ENCODE measurements at places on chromosomes 1 and 21.

DNA sequence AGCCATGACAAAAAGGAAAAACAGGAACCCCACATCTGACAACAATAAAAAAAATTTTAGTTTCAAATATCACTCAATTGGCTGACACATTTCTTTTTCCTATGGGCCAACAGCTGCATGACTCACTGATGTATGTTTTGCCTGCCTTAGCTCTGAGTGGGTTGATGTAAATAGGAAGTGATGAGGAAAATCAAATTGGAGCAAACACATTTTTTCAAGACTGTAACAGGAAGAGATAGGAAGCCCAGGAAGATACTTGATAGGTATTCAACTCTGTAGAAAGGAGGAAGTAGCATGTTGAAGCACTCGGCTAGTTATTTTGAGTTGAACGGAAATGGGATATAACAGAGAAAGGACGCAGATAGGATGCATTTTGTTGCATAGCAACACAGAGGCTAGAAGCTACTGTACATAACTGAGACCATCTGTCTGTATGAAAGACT, 168.0 kb upstream of the NR5A2 start:
- no peak for DNase-seq

- no peak for DNase-seq
Observed at GRCh38 chr1:24483441-24483840, 19.2 kb upstream of the RCAN3 start.

DNA sequence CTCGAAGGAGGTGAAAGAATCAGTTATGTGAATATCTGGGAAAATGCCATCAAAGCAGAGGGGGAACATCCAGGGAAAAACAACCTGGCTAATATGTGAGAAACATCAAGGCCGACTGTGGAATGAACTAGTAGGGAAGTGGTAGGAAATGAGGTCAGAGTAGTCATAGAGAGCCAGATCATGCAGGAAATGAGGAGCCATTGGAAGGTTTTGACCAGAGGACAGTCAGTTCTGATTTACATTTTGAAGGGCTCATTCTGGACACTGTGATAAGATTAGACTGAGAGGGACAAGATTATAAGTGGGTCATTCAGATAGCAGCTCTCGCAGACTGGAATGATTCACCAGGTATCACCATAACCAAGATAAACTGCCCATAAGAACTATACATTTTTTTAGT, 63.7 kb downstream of the SYT14 start:
- DNase-seq: no peak

- DNase-seq: peak; percentile 40
Observed at GRCh38 chr1:107474877-107475612, 334.2 kb downstream of the NTNG1 start.

DNA sequence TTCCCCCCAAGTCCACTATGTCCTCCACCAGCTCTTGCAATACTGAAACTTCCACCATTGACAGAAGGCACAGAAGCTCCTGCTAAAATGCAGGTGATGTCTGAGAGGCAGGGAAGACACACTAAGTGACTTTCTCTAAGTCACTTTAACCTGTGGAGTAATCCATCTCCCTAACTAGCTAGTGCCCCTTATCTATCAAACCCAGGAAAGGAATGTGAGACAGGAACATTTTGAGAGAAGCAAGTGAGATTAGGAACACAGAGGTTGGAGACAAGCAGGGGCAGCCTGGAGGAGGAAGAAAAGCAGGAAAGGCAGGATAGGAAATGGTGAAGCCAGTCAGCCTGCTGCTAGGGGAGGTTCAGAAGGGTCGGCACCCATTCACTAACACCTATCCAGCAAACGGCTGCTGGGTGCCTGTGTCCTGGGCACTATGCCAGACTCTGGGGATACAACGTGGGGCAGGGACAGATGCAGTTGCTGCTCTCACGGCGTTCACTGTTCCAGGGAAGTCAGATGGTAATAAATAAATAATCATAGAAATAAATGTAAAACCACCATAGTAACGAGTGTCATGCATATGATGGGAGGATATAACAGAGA, 7.0 kb downstream of the GPA33 start:
- DNase-seq: no peak

GRCh38 chr1:201400852-201401230, 1.7 kb upstream of the LAD1 start:
- no peak for DNase-seq

DNA sequence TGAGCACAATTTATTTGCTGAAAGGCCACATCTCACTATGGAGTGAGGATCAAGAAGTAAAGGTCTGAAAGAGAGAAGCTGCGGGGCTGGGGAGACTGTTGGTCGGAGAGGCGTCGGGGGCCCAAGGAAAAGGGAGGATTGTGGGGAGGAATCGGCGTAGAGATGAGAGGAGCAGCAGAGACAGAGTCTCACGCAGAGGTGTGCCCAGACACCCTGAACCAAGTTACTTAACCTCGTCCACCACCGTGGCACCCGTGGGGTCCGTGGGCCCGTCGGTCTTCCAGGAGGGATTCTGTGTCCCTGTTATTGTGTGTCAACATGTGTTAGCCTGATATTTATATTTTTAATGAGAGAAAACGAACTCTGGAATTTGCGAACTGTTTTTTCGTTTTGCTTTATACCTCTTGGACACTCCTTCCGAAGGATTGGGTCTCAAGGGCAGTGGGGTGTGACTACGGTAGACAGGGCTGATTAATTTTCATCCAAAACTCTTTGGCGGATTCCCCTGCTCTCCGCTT, 3.8 kb upstream of the NBPF1 start:
- DNase-seq: no peak

GRCh38 chr1:46408356-46409062, 14.4 kb downstream of the FAAH start:
- no peak for DNase-seq

- no peak for DNase-seq
Observed at GRCh38 chr1:117556341-117556740, 49.5 kb upstream of the TENT5C start.

DNA sequence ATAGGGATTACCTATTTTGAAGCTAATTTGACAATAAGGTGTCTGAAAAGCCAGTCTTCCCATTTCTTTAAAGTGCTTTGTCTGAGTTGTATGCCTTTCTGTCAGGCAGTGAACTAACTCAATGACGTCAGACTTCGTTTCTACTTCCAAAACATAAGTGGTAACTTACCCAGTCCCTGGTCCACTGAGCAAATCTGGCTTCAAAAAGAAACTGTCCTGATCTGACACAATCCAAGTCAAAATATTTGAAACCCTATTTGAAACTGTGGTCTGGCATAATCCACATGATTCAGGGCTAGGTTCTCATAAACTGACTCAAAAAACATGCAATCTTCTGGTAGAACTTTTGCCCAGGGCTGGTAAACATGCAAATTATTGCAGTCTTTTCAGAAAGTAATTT, 34.0 kb downstream of the DIRAS3 start:
- DNase-seq: no peak

DNA sequence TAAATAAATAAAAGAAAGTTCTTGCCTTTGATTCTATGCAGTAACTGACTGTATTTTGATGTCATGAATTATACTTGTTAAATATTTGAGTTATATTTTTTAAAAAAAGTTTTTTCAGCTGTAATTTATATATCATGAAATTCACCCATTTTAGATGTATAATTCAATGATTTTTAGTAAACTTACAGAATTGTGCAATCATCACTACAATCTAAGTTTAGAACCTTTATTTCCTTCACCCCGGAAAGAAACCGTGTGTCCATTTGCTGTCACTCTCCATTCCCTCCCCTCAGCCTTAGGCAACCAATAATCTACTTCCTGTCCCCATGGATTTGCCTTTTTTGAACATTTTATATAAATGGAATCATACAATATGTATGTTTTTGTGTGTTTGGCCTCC, 32.5 kb upstream of the DISC1 start:
- DNase-seq: no peak

- DNase-seq: no peak
Observed at GRCh38 chr1:198925567-198925966, 286.7 kb downstream of the PTPRC start.

GRCh38 chr21:34938089-34938764, 110.9 kb downstream of the RUNX1 start:
- DNase-seq: no peak

DNA sequence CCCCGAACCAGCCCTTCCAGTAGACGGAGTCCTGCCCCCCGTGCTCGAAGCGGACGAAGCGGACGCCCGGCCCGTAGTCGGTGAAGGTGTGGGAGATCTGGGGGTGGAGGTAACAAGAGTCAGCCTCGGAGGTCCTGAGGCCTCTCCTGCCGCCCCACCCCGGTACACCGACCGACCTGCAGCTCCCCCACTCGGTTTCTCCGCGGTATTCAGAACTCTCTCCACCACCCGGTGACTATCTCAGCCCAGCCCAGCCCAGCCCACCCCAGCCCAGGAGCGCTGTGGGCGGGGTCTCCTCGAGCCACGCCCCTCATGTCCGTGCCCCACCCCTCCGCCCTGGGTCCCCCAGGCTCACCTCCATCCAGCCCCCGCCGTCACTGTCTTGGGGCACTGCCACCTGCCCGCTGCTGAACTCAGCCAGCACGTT, 5.5 kb downstream of the FBXO2 start:
- DNase-seq: no peak

DNA sequence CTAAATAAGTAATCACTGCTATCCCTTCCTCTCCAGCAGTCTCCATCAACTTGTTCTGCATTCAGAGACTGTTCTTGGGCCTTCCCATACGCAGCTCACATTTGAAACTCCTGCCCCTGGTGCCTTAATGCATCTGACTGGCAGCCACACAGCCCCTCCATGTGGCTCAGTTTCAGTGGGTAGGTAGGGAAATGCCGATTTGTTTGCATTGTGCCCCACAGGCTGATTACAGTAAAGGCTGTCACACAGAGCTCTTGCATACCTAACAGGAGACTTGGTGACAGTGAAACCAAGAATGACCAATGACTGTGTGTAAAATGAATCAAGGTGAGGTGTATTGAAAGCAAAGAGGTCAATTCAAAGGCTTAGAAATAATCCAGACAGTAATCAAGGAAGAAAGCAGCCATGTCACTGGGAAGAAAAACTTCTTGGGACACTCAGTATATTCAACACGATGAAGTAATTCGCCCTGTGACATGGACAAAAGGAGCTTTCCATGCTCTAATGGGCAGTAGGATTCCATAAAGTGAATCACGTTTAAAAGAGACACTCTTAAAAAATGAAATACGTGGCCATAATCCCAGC, 12.7 kb upstream of the B3GALNT2 start:
- DNase-seq: peak; percentile 55

GRCh38 chr1:38559446-38560165, 300.0 kb downstream of the RRAGC start:
- DNase-seq: peak; percentile 94

DNA sequence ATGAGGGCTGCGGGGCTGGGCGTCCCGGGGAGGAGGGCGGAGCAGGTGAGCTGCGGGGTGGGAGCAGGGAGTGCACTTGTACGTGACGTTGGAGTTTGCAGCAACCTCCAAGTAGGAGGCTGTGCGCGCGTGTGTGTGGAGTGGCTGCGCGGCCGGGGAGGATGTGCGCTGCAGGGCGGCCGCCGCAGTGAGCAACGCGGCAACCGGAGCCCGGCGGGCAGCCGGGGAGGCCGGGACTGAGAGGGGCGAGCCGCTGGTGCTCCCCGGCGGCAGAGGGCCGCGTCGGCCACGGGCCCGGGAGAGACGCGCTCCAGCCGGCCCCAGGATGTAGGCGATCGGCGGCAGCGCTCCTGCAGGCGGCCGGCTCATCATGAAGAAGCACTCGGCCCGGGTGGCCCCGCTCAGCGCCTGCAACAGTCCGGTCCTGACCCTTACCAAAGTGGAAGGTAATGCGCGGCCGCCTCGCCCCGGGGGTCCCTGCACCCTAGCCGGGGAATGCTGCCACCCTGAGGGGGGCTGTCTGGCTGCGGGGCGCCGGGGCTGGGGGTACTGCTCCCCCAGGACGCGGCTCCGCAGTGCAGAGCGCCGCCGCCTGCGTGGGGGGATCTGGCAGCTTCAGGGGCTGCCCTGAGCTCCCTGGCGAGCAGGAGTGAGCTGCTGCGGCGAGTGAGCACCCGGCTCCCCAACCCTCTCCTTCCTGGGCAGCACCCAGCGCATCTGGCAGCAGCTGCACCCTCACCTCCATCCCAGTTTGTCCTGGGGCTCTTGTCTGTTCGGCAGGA, 158.9 kb upstream of the COA6 start:
- DNase-seq: peak; percentile 52

- peak; percentile 80 for DNase-seq
Observed at GRCh38 chr21:25462517-25462971, 144.7 kb downstream of the MRPL39 start.

DNA sequence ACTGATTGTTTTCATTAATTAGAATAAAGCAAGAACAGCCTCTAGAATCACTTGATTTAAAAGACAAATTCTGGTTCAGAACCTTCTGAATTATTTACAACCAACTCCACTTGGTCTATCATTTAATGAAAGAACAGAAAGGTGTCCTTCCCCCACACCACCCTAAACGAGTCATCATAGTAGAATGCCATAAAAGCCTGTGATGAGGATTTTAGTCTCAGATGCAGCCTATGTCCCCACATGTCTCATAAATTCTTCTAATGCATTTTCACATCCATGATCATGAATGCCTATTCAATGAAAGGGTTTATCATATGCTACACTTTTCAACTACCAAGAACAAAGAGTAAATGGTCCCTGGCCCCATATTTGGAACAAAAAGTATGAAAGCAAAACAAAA, 508.1 kb downstream of the DPYD start:
- DNase-seq: no peak

- DNase-seq: no peak
Observed at GRCh38 chr1:56339786-56340465, 239.4 kb downstream of the PLPP3 start.

GRCh38 chr1:65792669-65793358, at the start of gene PDE4B:
PDE4B (plus strand) TSS chr1:65792895.
- DNase-seq: no peak

DNA sequence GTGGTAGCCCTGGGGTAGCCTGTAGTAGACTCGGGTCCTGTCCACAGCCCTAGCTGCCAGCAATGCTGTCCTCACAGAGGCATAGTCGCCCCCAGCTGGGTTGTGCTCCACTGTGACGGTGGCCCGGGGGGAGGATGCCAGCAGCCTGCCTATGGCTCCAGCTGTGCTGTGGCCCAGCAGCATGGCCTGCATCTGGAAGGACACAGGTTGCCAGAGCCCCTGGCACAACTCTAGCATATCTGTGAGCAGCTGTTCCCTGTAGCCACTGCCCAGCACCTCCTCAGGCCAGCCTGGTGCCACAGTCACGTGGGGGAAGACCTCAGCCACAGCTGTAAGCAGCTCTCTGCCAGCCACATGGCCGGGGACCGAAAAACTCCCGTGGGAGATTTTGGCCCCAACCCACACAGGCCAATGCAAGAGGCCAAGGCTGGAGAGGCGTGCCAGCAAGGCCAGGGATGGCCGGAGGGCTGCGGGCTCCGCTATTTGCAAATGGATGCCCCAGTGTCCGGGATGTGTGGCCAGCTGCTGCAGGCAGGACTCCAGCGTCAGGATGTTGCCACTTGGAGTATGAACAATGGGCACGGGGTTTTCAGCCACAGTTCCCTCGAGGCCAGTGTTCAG, 13.9 kb downstream of the FAM151A start:
- DNase-seq: no peak

GRCh38 chr1:200351826-200352549, 57.8 kb downstream of the ZNF281 start:
- DNase-seq: peak; percentile 45

Measured in GM12865 (cell line).